ENCODE measurements at places on chromosomes 7 and 10. TPM values are rescaled to one million over a fixed set of nuclear protein-coding genes. Genes with fewer than 3 reads are reported as not detected.

The ADRA2A gene
- total RNA-seq, result under 0.01 TPM

The RAMP3 gene
- not detected for total RNA-seq

The POU6F2 gene
- total RNA-seq, result not detected

The CDC123 gene
- 128 TPM for total RNA-seq

The LBX1 gene
- total RNA-seq, result not detected

The PDE1C gene
- 2.8 TPM for total RNA-seq

The NUTM2E gene
- total RNA-seq, result not detected

The WDFY4 gene
- total RNA-seq, result not detected

The JCAD gene
- total RNA-seq, result 9.0 TPM

The SPDYE8 gene
- not detected for total RNA-seq

The AGAP6 gene
- total RNA-seq, result 6.7 TPM

The HOGA1 gene
- 18.4 TPM for total RNA-seq

The TYSND1 gene
- total RNA-seq, result 10.1 TPM

The LSM8 gene
- 91.8 TPM for total RNA-seq

The INA gene
- total RNA-seq, result 2.9 TPM

The CYP3A7 gene
- total RNA-seq, result not detected

The ITPRID1 gene
- total RNA-seq, result not detected

The SKIDA1 gene
- 3.3 TPM for total RNA-seq

The GTF2IRD1 gene
- total RNA-seq, result 57.0 TPM

The CROT gene
- total RNA-seq, result 2.0 TPM

The VSTM4 gene
- total RNA-seq, result 1.6 TPM

The ELFN1 gene
- 0.49 TPM for total RNA-seq

The FGFR2 gene
- total RNA-seq, result 0.16 TPM

The DMBT1 gene
- under 0.01 TPM for total RNA-seq

The TEX47 gene
- total RNA-seq, result not detected

The ZNF804B gene
- total RNA-seq, result not detected

The ZNF853 gene
- total RNA-seq, result 6.8 TPM

The GPR15LG gene
- not detected for total RNA-seq

The GNAT3 gene
- total RNA-seq, result not detected

The CHRM2 gene
- 2.9 TPM for total RNA-seq

The SLC39A12 gene
- not detected for total RNA-seq

The GPR26 gene
- not detected for total RNA-seq

The AKR1C4 gene
- not detected for total RNA-seq

The DPYSL4 gene
- total RNA-seq, result 0.98 TPM

The PPP1R9A gene
- total RNA-seq, result 11.8 TPM

The HMX3 gene
- not detected for total RNA-seq

The GRID1 gene
- 0.13 TPM for total RNA-seq

The EMX2 gene
- total RNA-seq, result 2.3 TPM

The SCART1 gene
- total RNA-seq, result 1.4 TPM

The SLC16A12 gene
- total RNA-seq, result 4.4 TPM

The TMEM130 gene
- 1.0 TPM for total RNA-seq

The EBLN1 gene
- not detected for total RNA-seq

The INSYN2A gene
- 0.33 TPM for total RNA-seq

The CADPS2 gene
- total RNA-seq, result 6.4 TPM

The RSU1 gene
- total RNA-seq, result 66.3 TPM

The SVIL gene
- total RNA-seq, result 45.5 TPM

The CALCR gene
- total RNA-seq, result not detected

The AKR1C2 gene
- total RNA-seq, result 1.1 TPM

The WNT2 gene
- 0.63 TPM for total RNA-seq

The FOXP2 gene
- total RNA-seq, result 1.1 TPM

The RSPH10B2 gene
- not detected for total RNA-seq

The TDRD1 gene
- not detected for total RNA-seq
